ENCODE measurements at places on chromosomes 1 and 21.
A peak's percentile ranks its signal among the peaks of the same experiment; 100 is the strongest.

DNA sequence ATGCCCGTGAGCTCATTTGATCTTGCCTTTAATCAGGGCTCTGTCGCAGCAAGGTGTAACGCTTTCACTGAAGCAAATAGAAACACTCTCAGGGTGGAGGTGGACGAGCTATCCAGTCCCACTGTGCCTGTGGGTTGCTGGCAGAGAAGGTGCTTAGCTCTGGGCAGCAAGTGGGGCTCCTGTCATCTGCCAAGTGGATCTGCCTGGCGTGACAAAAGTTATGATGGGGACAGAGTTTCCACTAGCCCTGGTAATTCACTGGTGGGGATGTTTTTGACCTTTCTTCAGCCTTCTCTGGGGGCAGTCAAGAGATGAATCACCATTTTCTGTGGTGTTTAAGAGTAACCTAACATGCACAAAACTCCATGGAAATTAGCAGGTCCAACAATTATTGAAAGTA, 71.3 kb upstream of the EDEM3 start:
- DNase-seq = no peak

GRCh38 chr1:109229531-109230127, 15.9 kb downstream of the SARS1 start:
- DNase-seq = no peak

DNA sequence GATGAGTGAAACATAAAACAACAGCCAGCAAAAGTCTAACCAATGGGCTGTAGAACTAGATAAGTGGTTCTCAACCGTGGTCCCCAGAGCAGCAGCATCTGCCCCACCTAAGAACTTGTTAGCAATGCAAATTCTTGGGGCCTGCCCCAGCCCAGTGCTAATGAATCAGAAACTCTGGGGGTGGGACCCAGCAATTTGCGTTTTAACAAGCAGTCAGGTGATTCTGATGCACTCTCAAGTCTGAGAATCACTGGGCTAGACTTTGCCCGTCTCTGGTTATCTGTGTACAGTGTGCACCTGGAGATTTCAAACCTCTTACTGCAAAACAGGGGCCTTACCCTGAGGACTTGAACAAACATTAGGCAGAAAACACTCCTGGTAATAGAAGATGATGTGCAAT, 66.5 kb downstream of the PLXNA2 start:
- DNase-seq = no peak

DNA sequence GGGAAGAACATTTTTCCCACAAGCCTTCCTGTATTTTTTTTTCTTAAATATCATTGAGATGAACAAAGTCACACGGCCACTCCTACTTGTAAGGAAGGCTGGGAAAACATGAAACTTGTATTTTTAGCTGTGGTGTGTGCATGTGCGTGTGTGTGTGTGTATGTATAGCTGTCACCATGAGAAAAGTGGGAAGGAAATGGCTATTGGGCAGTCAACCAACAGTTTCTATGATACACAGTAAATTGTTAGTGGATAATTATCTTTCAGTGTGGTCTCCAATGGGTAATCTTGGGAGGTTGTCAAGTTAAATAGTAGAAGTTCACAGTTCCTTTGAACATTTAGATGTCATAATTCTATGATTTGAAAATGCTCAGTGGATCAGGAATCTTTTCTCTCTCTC, 132.7 kb upstream of the USP24 start:
- DNase-seq = no peak

GRCh38 chr1:5755552-5756125, 236.6 kb downstream of the NPHP4 start:
- DNase-seq = no peak

GRCh38 chr1:19643121-19643520, 990 bp upstream of the NBL1 start:
- DNase-seq = no peak

DNA sequence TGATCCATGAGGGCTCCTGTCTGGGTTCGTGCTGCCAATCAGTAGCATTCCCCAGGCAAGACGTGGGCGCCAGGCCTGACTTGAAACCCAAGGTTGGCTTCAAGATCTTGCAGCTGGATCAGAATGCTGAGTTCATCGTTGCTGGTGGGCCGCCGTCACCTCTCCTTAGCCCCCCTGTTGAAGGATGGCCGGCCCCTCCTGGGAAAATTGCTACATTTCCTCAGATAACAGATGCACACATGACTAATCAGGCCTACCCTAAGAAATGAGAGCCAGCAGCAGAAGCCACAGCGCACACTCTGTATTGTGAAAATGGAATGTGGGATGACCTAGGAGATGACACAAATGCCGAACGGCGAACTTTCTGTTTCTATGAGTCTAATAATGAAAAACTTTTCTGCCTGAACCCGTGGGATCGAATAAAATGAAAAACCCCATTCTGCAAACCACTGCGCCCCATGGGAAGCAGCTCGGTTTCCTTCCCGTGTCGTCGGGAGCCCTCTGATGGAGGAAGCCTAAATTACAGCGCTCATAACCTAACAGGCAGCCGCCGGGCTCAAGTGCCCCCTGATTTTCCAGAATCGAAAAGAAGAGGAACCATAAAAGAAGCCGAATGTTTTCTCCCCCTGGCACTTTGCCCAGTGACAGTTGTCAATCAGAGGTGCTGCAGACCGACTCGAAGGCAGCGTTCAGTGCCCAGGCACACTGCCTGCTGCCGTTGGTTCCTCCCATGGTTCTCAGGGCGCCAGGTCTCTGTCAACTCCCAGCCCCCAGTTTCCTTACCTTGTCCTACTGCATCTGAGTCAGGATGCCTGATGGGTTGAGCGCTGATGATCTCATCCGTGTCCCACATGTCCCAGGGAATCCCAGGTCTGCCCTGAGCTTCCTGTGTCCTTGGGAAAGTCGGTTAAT, 38.2 kb upstream of the H6PD start:
- peak; percentile 17 for DNase-seq

DNA sequence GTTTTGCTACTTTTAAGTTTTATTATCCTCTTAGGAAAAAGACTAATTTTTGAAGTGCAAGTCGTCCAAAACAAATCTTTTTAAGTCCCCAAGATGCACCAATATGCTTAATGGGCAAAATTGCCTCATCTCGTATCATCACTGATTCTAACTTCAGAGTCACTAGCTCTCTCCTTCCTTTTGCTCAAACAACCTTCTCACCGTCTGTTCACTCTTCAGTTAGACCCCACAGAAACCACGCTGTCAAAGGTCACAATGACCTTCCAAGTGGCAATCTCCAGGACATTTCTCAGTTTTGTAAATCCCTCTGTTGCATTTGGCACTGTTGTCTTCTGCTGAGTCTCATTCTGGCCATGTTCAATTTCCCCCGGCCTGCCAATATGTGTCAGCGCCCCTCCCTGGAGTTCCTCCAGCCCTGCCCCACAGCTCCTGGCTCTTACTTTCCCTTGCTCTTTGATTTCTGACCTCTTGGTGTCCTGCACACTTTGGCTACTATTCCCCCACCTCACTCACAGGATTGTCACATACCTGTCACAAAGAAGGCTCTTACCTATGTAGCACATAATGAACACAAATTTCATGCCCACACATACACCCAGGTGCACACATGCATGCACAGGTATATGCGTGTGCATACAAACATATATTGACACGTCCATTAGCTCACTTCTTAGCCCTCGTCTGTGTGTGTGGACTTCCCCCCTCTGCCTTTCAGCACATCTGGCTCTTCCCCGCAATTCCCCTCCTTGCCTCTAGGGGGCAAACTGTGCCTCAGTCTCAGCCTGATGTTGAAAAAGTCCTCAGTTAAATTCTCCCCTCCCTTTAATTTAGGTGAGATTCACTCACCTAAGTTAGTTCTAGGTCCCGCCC, 354.0 kb upstream of the DUSP10 start:
- DNase-seq = no peak

DNA sequence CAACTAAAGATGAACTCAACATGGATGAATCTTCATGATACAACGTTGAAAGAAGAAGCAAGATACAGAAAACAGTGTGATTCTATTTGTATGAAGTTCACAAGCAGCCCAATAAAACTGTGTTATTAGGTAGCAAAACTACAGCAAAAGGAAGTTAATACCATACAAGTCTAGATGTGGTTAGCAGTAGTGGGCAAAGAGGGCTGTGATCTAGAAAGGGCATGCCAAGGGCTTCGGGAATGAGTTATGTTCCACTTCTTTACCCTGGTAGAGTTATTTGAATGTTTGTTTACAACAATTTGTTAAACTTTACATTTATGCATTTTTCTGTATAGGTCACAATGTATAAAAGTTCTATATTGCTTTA, 9.2 kb downstream of the TNFRSF9 start:
- no peak for DNase-seq

DNA sequence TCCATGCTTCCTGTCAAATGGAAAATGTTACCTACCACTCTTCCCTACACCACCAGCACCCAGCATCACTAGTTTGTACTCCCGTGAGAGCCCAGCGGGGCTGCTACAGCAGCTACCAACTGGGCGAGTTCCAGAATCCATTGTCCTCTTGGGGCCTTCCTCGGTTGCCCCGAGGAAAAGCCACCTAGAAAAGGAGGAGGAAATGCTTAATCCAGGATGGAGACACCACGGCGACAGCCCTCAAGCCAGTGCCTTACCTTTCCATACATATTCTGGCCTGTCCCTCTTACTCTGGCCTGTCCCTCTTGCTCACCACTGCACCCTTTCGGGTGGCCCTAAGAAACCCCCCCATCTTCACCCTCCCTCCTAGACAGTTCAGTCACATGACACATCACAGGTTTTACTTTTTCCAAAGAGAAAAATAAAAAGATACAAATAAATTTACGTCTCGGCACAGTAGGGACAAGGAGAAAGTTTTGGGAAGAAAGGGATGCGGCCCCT, 478 bp downstream of the RIT1 start:
- no peak for DNase-seq

- no peak for DNase-seq
Measured at GRCh38 chr1:17207966-17208418, 3.1 kb downstream of the PADI1 start.

GRCh38 chr1:61496501-61496900, 228.4 kb downstream of the TM2D1 start:
- no peak for DNase-seq

GRCh38 chr1:119228335-119229080, 88.1 kb upstream of the WARS2 start:
- DNase-seq = no peak

GRCh38 chr1:111366256-111366655, 61.3 kb downstream of the OVGP1 start:
- no peak for DNase-seq

- no peak for DNase-seq
Measured at GRCh38 chr1:27394282-27394658, 1.8 kb downstream of the GPR3 start.

- no peak for DNase-seq
Measured at GRCh38 chr1:41638086-41639024, 153.9 kb upstream of the EDN2 start.

- no peak for DNase-seq
Measured at GRCh38 chr1:32714277-32714676, 11.7 kb upstream of the SYNC start.

DNA sequence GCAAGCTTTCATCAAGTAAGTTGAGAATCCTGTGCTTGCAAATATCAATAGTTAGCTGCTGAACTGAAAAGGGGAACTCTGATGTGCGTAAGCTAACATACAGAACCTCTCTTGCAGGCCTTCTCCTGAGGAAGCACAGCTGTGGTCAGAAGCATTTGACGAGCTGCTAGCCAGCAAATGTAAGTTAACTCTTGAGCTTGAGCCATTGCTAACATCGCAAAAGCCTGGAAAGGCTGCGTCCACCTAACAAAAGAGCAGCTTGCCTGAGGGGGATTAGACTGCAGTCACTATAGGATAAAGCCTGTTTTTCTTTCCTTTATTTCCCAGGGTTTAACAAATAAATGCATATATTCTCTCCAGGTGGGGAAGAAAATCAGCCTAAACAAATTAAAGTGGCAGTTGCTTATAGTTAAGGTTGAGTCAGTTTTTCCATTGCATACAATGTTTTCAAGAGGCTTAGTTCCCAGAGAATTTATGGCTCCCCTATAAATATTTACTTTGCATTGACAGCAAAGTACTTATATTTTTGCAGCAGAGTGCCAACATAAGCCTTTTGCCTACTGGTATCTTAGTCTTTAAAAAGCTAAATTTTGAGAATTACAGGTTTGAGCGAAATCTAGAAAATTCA, 1.5 kb downstream of the RGS2 start:
- no peak for DNase-seq

- no peak for DNase-seq
Measured at GRCh38 chr1:228794810-228795209, 59.5 kb downstream of the RHOU start.

DNA sequence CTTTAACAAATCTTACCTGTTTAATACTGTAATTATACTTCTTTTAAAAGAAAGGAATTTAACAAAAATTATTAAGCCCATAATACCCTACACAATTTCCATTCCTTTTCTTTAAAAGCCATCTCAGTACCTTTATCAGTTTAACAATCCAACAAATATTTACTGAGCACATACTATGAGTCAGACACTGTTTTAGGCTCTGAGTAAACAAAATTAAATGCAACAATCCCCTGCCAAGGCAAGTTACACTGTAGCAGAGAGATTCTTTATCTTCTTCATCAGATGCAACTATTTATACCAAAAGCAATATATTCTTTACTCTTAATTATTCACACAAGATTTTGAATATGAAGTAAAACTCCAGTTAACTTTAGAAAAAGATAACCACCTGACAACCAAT, 12.0 kb downstream of the DENND1B start:
- DNase-seq = no peak

DNA sequence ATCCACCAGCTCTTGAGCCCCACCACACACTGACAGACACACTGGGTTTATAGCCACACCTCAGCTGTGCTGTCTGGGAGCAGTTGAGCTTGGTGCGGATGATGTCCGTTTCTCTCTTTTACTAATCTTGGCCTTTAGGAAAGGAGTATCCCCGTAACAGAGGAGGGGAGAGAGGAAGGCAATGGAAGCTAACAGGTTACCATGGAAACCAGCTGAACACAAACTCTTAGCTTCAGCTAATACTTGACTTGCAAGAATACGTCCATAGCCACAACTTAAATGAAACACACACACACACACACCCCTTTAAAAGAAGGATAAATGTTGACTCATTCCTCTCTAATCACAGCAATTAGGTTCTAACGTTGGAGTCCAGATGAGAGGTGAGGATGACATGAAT, 28.0 kb upstream of the LRRN2 start:
- DNase-seq = no peak

- no peak for DNase-seq
Measured at GRCh38 chr1:52189898-52190480, 48.1 kb downstream of the ZFYVE9 start.

DNA sequence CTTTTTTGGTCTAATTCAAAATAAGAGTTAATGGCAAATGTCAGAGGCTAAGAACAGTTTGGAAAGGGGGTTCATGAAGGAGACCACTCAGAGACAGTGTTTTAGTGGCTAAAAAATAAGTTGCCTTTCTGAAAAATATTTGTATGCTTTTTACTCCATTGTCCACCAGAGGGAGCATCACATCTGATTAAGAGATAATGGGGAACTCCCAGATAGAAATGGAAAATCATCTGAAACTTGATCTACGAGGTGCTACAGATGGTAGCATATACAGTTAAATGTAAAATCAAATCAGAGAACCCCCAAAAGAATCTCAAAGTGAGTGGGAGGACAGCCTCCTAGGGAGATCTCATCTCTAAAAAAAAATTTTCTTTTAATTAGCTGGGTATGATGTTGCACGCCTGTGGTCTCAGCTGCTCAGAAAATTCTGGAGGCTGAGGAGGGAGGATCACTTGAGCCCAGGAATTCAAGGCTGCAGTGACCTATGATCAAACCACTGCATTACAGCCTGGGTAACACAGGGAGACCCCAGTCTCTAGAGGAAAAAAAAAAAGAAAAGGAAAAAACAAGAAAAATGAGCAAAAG, 9.7 kb downstream of the SMYD3 start:
- DNase-seq = no peak

- DNase-seq = no peak
Measured at GRCh38 chr1:30339866-30340265, 383.5 kb downstream of the MATN1 start.

Data from stimulated activated CD8-positive, alpha-beta memory T cell treated with anti-CD3 and anti-CD28 coated beads, Interleukin-4, amount 100 ng/mL, for 1 hour (primary cell).